ENCODE measurements at places on chromosomes 11 and 22. TPM values are rescaled to one million over a fixed set of nuclear protein-coding genes. Genes with fewer than 3 reads are reported as not detected.

The OR5L2 gene
- total RNA-seq: not detected

The CHADL gene
- 1.4 TPM for total RNA-seq

The SYT7 gene
- 39.9 TPM for total RNA-seq

The FBLN1 gene
- total RNA-seq: 154 TPM

The CCDC15 gene
- 3.1 TPM for total RNA-seq

The GAL3ST1 gene
- total RNA-seq: 0.07 TPM

The TRIM66 gene
- 9.0 TPM for total RNA-seq

The AIFM3 gene
- total RNA-seq: 0.68 TPM

The UQCC3 gene
- total RNA-seq: 10.8 TPM

The ROBO3 gene
- total RNA-seq: 8.5 TPM

The CDC45 gene
- total RNA-seq: 0.21 TPM

The MICALL1 gene
- total RNA-seq: 231 TPM

The SLC17A6 gene
- total RNA-seq: not detected

The INSC gene
- 0.68 TPM for total RNA-seq

The NLRP6 gene
- not detected for total RNA-seq

The RAB36 gene
- total RNA-seq: 0.34 TPM

The KCNK7 gene
- total RNA-seq: 0.68 TPM

The SMC1B gene
- total RNA-seq: not detected

The MUC2 gene
- under 0.01 TPM for total RNA-seq

The BTBD18 gene
- total RNA-seq: not detected

The TMPRSS5 gene
- under 0.01 TPM for total RNA-seq

Measured in nasal cavity respiratory epithelium epithelial cell of viscerocranial mucosa (primary cell).